ENCODE measurements at places on chromosomes 1 and 21.

DNA sequence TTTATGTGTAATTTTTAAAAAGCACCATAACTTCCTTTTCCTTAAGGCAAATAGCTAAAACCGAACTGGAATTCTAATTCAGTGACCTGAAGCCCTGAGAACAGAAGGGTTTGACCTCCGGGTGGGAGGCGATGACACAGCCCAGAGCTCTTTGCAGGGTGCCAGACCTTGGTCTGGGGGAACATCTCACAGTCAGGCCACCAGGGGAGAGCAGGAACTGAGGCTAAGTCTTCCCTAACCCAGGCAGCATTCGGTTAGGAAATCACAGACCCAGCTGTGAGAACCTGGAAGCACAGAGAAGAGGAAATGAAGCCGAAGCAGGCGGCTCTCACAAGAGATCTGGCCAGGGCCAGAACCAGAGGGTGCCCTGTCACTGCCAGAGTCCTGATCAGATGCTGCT lies 444.8 kb downstream of the TTLL7 start:
- DNase-seq, result peak; percentile 9

- no peak for DNase-seq
These were observed 41.1 kb upstream of the KDM4A start for GRCh38 chr1:43608827-43609226.

GRCh38 chr1:40932006-40932405 lies 47.5 kb upstream of the CTPS1 start:
- DNase-seq, result no peak

GRCh38 chr1:107535091-107535490 lies 394.3 kb downstream of the NTNG1 start:
- DNase-seq, result no peak

DNA sequence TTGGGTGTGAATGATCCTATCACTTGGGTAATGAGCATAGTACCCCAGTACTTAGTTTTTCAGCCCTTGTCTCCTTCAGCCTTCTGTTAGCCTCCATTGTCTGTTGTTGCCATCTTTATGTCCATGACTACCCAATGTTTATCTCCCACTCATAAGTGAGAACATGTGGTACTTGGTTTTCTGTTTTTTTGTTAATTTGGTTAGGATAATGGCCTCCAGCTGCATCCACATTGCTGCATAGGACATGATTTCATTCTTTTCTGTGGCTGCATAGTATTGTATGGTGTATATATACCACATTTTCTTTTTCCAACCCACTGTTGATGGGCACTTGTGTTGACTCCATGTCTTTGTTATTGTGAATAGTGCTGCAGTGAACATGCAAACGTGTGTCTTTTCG lies 39.6 kb upstream of the GPR52 start:
- no peak for DNase-seq

GRCh38 chr1:186783193-186783592 lies 45.6 kb upstream of the PLA2G4A start:
- DNase-seq, result no peak

GRCh38 chr1:62229932-62230331 lies 35.3 kb downstream of the L1TD1 start:
- DNase-seq, result no peak

GRCh38 chr1:16178596-16179497 lies 23.0 kb upstream of the EPHA2 start:
- DNase-seq, result peak; percentile 60

DNA sequence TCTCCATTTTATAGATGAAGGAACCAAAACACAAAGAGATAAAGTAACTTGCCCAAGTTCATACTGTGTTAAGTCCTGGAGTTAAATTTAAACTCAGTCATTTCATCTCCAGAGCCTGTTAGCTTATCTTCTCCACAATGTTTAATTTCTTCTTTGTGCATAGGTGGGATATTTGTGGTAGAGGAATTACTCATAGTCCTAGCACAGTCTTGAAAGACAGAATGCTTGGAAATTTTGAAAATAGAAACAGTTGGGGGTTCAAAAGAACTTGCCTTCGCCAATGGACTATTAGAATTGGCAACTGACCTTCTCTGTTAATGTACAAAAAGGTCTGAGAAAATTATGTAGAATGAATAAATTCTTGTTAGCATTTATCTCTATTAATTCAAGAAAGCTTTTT lies 832.0 kb upstream of the PRMT6 start:
- DNase-seq, result no peak

GRCh38 chr1:229225331-229225782 lies 45.6 kb upstream of the RAB4A start:
- DNase-seq, result peak; percentile 66

GRCh38 chr1:60823151-60823550 lies 259.2 kb upstream of the NFIA start:
- no peak for DNase-seq

GRCh38 chr1:40095806-40096205 lies 1.2 kb downstream of the PPT1 start:
- no peak for DNase-seq

GRCh38 chr1:186286615-186287315 lies 88.3 kb downstream of the TPR start:
- DNase-seq, result no peak

DNA sequence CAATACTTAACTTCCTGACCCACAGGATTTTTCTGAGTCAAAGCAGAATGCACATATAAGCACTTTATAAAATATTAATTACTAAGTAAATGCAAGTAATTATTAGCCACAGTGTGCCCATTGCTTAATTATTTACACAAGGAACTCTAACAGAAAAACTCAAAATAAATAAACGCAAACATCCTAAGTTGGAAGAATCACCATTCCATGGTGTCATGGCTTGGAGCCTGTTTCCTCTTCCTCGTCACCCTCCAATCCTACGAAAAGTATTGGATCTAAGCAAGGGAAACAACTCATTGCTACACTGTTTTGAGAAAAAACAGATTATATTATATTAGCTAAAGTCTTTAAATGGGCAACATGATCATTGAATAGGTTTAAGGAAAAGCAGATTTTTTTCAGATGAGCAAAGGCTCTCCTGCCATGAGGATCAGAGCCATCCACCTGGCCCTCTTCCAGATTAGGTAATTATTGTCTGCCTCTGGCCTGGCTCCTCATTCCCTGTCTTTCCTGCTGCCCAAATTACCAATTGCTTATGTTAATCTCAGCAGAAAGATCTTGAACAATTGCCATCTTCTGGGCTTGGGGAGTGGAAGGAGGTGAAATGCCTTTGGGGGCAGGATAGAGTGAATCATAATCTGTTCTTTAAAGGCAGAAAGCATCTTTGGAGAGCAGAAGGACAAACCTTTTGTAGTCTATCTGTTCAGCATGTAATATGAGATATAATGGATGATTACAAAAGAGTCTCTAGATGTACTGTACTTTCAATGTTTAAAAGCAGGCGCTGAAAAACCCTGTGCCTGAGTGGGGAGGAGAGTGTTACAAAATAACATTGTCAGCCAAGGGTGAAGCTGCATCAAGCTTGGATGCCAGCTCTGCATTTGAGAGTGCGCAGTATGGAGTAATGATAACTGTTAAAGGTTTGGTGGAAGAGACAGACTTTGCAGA lies 121.2 kb downstream of the DUSP10 start:
- no peak for DNase-seq

DNA sequence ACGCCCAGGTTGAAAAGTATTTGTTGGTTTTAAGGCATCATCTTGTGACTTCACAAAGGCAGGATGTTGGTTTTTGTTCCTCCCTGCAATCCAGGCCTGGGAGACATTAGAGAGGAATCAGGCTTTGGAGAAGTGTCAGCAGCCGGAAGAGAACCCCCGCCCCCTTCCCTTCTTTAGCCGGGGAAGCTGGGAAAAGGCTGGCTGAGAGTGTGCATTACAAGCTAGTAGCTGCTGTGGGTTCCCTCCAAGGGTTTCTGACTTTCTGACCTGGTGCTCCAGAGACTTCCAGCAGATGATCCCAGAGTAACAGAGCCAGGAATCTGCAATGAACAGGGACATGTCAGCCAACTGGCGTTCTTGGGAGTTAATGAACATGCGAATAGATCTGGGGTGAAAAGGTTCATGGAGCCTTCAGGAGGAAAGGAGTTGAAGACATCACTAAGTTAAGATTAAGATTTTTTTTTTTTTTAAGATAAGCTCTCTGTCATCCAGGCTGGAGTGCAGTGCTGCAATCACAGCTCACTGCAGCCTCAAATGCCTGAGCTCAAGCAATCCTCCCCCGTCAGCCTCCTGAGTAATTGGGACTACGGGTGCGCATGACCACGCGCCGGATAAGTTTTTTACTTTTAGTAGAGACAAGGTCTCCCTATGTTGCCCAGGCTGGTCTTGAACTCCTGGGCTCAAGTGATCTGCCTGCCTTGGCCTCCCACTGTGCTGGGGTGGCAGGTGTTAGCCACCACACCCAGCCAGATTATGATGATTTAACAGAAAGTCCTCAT lies 7.5 kb downstream of the DISP3 start:
- no peak for DNase-seq

DNA sequence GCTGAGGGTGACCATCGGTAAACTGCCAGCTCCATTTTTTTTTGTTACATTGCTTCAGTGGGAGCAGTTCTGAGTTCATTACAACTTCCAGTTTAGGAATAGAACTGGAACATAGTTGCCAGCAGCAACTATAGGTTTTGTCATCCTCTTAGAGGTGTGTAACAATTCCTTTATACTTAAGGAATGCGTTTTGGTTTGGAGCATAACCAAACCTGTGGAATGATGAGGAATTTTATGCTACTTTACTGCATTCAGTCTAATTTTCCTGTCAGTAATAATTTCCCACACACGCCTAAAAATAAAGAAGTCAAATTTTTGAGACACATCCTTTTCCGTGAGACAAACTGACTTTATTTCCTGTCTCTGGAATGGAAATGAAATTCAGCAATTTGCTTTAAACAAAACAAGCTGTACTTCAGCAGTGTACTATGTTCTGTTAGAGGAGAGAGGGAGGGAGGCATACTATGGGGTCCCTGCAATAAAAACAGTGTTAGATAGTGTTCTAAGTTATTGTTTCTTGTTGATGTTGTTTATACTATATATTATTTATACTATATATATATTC lies 4.8 kb upstream of the AMPD1 start:
- DNase-seq, result no peak

GRCh38 chr1:235485558-235485957 lies 18.7 kb downstream of the B3GALNT2 start:
- DNase-seq, result no peak

- DNase-seq, result no peak
These were observed 75.4 kb downstream of the PLD5 start for GRCh38 chr1:242448910-242449645.

DNA sequence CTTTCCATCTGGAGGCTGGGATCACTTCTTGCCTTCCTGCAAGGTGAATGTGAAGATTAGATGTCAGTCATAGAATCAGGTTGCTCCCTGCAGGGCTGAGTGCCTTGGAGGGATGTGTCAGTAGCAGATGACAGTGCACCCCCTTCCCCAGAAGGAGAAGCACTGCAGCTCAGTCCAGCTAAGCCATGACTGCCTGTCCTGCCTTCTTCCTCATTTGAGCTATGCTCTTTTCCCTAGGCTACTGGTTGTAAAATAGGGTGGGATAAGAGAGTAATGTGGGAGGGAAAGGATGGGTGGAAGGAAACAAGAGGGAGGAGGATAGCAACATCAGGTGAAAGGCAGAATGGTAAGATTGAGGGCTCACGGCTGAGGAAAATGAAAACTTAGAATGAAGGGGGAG lies 11.1 kb upstream of the FABP3 start:
- DNase-seq, result no peak

GRCh38 chr1:35569936-35570335 lies 3.2 kb upstream of the TFAP2E start:
- no peak for DNase-seq

DNA sequence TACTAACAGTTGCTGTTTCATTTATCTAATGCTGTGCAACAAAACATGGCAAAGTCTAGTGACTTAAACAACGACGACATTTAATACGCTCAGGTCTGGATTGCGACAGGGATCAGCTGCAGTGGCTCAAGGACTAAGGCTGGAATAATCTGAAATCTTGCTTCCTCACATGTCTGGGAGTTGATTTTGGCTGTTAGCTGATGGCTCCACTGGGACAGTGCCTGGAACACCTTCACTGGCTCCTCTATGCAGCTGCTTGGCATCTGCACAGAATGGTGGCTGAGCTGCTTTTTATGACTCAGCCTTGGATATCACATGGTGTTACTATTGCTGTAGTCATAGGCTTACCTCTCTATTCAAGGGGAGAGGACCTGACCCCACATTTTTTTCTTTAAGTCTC lies 24.0 kb upstream of the BTG3 start:
- DNase-seq, result no peak

- DNase-seq, result no peak
These were observed 61.4 kb downstream of the STUM start for GRCh38 chr1:226609836-226610455.

GRCh38 chr1:178541829-178542553 lies 29.1 kb downstream of the TEX35 start:
- peak; percentile 79 for DNase-seq

DNA sequence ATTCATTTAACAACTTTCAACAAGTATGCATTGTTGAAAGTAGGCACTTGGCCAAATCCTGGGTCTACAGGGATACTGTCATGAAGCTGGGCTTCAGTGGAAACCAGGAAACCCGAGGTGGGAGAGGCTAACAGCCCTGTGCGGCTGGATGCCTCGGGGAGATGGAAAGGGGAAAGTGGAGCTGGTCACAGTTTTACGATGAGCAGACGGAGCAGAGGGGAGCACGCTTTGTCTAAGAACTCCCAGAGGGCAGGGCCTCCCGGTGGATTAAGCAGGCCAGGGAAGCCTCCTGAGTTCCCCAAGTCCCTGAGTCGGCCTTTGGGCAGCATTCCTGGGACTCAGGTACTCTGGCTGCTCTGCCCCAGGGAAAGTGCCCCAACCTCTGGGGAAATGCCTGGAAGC lies 23.8 kb downstream of the STUM start:
- DNase-seq, result no peak

DNA sequence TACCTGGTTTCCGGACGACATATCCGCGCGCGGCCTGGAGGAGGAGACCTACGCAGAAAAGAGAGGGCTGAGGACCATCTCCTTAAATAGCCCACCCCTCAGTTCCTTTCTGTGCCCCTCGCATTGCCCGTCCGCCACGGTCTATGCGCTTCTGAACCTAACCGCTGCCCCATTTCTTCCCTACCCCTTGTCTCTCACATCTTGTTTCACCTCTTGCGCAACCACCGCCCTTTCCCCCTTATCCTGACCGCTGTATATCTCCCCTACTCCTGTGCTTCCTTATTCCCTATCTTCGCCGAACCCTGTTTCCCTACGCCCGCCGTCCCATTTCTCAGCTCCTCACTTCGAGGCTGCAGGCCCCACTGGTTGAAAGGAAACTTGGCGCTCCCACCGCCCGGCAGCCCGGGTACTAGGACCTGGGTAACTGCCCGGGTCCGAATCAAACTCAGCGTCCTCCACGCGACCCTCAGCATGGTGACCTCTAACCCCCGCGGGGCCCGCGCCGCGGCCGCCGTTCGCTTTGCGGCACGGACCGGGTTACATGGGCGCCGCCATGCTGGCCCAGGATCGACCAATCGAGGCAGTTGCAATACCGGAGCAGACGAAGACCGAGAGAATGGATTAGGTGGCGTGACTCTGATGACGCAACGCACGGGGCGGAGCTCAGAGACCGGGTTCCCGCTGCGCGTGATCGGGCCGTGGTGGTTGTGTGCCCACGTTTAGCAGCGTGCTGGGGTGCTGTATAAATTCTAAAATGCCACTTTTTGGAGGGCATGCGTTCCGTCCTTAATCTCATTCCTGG lies at the start of gene MRPS15:
MRPS15 (minus strand) TSS at position 582 of the 802 bp plus-strand sequence; CDS start at position 473, 109 bp downstream.
- peak; percentile 91 for DNase-seq

GRCh38 chr1:153588482-153588881 lies 22.8 kb upstream of the S100A2 start:
- no peak for DNase-seq

Measured in HuH-7 (cell line).